ENCODE measurements at places on chromosomes 6 and 20.

DNA sequence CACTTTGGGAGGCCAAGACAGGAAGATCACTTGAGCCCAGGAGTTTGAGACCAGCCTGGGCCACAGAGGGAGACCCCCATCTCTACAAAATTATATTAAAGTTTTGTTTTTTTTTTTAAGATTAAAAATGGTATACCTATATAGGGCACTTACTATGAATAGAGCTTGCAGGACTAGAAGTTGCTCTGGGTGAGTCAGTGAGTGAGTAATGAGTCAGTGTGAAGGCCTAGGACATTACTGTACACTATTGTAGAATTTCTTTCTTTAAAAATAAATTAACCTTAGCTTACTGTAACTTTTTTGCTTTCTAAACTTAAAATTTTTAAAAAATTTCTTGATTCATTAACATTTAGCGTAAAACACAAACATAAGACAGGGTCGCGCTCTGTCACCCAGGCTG lies 29.7 kb downstream of the STK35 start:
- DNase-seq = no peak

DNA sequence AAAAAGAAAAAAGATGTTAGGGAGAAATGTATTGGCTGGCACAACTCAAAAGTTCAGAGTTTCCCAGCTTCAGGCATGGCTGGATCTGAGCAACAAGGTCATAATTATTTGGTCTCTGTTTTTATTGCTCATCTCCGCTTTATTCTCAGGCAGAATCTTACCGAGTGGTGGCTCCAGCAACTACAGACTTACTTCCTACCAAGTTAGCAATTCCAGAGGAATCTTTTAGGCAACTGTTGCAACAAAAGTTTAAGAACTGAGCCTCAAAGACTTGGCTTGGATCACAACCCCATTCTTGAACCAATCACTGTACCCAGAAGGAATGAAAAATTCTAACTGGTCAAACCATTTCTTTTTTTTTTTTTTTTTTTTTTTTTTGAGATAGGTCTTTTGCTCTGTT lies 35.5 kb upstream of the NCOA3 start:
- DNase-seq = no peak

DNA sequence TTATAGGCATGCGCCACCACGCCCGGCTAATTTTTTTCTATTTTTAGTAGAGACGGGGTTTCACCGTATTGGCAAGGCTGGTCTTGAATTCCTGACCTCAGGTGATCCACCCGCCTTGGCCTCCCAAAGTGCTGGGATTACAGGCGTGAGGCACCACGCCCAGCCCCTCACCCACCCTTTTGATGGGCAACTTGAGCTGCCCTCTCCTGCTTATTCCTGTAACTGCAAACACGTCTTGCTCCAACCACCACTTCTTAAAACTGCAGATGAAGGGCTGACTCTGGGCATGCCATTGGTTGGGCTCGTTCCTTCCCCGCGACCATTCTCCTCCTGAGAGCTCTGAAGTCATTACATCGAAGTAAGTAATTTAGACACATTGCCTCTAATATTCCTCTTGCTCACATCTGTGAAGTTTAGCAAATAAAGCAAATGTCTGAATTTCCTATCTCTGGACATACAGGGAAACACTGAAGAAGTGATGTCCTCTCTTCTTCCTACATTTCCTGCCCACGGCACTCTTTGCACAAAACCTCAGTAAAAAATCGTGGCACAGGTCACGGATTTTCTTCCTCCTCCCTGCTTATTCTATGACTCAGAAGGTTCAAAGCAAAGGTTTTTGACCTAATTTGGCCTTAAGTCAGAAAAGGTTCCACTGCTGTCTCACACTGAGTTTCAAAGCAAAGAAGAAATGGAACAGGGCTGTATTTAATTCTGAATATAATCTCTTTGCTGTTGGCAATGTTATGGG lies 117.5 kb downstream of the GMPR start:
- DNase-seq = no peak

GRCh38 chr6:41404182-41404845 lies 68.9 kb downstream of the NCR2 start:
- no peak for DNase-seq
